ENCODE measurements at places on chromosomes 2 and 18.

DNA sequence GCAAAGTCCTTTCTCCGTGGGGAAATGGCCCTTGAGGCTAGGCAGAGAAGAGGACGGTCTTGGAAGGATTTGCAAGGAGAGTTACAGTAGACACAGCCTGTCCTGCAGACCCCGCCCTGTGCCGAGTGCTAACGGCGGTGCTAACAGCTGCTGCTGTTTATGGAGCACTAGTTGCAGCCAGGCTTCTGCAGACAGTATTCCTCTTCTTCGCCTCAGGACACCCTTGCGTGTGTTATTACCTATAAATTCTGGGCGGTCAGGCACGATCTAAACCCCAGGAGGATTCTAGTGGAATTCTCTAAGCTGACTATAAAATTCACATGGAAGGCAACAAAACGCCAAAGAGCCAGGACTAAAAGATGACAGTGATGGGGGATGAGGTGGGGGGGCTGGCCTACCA, 139.8 kb downstream of the GLI2 start:
- DNase-seq: no peak

- DNase-seq: no peak
Measured at GRCh38 chr2:111954602-111955332, 56.4 kb downstream of the MERTK start.

GRCh38 chr2:62474176-62474575, 31.8 kb downstream of the TMEM17 start:
- no peak for DNase-seq

GRCh38 chr2:28395334-28396061, 2.8 kb downstream of the FOSL2 start:
- DNase-seq: no peak

DNA sequence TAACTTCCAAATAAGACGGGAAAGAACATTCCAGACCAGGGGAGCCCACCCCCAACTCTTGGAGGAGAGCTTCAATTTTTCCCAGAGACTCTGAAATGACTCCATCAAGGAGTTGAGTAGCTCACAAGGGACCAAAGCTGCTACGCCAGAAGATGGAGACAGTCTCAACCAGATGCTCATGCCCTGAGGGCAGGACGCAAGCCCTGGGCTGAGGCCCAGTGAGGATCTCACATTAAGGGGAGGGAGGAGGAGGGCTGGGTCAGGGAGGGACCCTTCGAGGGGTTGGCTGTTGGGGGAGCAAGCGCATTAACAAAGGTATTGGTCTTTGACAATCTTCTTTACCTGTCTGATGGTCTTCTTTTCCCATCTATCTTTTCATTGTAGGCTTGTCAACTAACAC, 141.3 kb upstream of the SLC1A4 start:
- DNase-seq: no peak

- DNase-seq: no peak
Measured at GRCh38 chr2:110864176-110864575, 131.8 kb downstream of the ACOXL start.
